ENCODE measurements at places on chromosomes 11 and 22.

DNA sequence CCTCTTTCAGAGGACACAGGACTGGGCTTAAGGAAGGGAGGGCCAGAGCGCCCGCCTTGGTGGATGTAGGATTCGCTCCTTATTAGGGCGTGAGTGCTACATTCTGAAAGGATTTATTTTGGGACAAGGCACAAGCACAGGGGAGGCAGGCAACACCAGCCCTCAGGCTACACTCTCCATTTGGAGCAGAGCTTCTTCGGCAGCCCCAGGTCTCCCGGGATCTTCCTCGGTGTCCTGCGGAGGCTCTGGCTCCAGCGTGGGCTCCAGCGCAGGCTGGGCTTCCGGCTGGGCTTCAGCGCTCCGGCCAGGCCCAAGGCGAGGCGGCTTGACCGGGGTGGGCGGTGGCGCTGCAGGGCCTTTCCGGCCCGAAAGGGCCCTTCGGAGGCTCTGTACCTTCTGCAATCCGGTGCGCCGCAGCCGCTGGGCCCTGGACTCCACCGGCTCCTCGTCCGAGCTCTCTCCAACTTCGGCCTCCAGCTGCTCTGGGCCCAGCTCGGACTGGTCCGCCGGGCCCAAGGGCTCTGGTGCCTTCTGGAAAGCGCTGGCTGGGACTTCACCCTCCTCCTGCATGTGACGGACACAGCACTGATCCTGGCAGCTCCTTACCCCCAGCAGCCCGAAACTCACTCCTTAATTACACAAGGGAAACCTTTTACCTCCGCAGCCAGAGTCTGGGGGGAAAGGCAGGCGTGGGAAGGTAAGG is 1.1 kb downstream of the CAVIN3 start:
- DNase-seq: no peak

DNA sequence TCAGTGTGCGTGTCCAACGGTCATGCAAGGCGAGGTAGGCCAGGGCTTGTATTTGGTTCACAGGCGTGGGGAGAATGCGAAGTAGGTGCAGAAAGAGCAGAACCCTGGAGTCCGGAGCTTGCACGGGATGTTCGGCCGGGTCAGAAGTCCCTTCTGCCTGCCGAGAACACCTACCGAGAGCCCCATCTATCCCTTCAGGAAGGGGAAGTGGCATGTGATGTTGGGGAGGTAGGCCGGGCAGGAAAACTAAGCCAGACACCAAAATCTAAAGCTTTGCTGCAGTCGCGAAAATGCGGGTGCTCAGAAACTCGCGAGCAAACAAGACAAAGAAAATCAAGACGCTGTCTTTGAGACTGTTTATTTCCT is 435 bp upstream of the TAF6L start:
- DNase-seq: no peak

DNA sequence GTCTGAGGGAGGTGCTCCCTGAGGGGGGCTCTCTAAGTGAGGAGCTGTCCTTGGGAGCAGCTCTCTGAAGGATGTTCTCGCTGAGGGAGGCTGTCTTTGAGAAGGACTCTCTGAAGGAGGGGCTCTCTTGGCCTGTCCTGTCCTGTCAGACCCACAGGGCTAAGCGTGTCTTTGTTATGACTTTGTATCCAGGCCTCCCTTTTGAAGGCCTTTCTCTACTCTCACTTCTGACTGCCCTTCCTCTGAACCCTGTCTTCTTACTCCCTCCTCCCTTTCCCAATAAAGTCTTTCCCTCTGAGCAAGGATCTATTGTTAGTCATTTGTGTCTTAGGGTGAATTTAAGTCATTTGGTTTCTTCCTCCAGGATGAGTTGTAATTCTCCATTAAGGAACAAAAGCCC is 330.1 kb upstream of the PLET1 start:
- no peak for DNase-seq

DNA sequence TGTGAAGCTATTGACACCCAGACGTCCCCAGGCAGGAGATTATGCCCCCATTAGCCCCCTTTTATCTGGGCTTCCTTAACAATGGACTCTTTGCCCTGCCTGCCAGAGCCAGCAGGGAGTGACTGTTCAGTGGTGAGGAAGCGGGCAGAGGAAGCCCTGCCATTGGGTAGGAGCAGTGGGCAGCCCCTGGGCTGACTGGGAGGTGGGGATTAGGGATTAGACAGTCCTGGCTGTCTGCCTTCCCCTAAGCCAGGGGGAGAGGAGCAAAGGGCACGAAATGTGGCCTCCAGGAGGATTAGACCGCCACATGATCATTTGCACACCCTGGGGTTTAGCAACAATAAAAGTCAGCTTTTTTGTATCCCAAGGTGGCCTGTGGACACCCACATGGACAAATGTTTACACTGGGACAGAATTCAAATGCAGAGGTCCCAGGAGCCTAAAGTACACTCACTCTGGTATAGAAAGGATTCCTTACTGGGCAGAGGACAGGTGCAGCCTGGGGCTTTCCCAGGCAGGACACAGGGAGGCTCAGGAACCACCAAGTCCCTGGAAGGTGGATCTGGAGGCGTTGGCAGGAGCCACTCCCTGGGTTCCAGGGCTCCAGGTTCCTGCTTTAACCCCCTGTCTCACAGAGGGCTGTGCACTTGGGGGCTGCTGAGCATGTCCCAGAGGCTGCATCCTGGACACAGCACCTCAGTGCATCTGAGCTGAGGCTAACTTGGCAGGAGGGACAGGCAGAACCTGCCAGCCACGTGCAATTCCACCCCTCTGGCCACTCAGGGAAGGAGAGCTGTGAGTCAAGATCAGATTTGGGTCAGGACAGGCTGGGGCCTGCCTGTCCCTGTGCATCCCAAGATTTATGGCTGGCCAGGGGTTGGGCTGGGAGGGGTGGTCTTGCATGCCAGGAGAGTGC is 2.1 kb downstream of the PNPLA3 start:
- no peak for DNase-seq

DNA sequence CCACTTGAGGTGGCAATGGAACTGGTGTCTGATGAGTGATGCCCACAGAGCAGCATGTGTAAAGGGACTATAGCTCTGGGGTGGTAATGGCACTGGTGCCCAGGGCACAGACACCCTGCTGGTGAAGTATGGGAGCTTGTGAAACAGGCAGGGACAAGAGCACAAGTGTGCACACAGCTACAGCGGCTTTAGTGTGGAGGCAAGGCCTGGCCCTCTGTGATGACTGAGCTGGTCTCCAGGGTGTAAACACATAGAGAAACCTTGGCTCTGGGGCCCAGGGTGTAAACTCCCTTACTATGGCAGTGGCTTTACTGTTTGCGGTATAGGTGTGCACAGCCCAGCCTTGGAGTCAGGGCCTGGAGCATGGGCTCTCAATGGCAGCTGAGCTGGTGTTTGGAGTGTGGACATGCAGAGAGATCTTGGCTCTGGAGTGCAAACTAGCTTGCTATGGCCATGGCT is 46.3 kb downstream of the BIRC2 start:
- no peak for DNase-seq

DNA sequence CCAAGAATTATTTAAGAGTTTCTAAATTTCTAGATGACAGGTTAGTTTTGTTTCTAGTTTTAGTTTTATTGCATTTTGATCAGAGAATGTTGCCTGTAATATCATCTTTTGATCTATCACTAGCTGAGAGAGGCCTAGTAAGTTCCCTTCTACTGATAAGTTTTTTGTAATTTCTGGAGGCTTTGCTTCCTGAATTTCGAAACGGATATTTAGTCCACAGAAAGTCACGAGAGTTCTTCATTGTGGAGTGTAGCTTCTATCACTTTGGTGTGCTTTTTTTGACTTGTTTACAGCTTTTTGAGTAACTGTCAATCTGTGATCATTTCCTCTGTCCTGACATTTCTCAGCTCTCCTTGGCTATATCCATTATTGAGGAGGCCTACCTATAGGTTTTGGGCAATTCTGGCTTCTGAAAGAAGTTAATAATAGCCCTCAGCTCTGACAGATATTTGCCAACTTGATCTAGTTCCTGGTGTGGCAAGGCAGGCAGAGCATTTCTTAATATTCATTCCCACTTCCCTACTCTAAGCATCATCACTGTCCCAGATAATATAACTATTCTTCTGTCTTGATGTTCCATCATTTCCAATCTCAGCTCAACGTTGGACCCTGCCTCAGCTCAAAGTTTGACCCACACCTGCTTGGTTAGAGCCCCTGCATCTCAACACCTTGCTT is 171.3 kb downstream of the BLID start:
- DNase-seq: no peak

DNA sequence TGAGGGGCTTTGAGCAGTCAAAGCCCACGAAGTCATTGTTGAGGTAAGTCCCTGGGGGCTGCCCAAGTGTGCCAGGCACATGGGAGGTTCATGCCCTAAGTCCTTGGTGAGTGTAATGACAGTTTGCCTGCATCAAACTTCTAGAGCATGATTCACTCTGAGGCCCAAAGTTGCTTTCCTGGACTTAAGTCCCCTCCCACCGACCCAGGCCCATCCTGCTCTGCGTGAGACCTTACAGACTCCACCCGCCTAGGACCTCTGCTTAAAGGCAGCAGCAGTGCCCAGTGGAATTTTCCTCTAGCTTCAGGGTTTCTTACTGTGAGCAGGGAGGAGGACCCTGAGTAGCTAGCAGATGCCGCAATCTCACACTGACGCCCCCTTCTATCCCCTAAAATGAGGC is 5.7 kb upstream of the PVALB start:
- DNase-seq: no peak

GRCh38 chr11:17333799-17334586 is 17.6 kb upstream of the NCR3LG1 start:
- no peak for DNase-seq

DNA sequence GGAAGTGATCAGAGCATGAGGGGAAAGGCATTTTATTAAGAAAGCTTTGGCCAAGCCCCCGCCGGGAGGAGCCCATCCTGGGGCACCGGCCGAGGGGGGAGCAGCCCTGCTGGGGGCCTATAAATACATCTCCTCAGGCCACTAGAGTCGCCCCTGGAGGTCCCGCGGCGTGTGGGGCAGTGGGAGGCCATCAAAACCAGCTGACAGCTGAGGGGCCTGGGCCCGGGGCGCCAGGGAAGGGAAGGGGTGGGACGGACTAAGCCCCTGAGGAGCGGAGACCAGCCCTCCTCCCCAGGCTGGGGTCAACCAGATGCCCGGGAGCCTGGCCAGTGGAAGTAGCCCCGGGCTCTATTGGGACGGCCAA is 13.1 kb downstream of the SCARF2 start:
- DNase-seq: no peak

GRCh38 chr22:28105413-28105812 is 186.4 kb upstream of the PITPNB start:
- DNase-seq: no peak

Measured in PC-3 (cell line).